ENCODE measurements at places on chromosomes 2 and 18.
A peak's percentile ranks its signal among the peaks of the same experiment; 100 is the strongest.

DNA sequence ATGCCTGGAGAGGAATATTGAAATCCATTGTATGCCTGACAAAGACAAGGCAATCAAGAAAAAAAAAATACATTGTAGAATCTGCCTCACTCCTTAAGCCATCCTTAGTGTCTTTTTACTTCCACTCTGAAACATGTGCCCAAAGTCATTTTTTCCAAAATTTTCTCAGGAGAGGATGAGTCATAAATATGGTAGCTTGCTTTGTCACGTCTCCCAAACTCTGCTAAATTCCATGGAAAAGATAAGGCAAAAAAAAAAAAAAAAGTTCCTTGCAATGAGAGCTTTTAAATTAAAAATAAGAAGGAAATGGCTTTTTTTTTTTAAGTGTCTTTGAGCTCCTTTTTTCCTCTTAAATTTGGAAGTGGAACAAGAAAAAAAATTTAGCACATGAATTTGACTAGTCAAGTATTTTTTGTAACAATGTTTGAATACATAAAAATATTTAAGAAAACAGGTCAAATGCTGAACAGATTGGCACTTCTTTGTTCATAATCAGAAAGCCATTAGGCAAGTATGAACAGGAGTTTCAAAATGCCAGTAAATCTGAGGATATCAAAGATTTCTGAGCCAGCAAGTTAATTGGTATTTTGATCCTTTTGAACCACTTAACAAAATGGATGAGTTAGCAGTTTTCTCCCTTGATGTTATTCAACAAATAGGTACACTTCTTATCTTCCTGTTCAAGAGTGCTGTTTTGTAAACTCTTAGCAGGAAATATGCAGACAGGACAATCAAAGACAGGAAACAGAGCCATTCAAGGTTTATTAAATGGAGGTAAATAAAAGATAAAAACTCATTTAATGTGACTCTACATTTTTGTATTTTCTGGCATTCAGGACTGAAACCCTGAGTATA lies 247.3 kb upstream of the SP5 start:
- DNase-seq, result peak; percentile 12

DNA sequence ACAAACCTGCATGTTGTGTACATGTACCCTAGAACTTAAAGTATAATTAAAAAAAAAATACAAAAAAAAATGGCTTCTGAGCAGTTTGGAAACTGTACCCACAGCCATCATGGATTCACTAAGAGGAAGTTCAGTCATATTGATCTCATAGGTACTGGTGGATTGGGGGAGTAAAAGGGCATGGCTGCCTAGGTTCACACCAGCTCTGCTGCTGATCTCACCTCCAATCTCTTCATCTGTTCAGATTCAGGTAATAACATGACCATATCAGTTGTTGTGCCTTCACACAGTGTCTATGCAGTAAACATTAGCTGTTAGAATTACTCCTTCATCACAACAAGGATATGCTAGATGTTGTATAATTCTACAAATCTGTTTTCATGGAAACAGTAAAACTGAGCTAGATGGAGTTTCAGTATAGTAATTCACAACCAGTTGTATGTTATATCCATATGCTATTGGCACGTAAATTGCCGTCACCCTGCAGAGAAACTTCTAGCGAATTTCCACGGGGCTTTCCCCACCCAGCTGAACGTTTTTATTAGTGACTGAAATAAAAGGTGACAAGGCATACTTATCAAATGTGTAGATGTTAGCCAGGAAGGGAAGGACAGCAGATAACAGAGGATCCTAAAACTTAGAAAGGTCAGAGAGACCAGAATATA lies 59.3 kb upstream of the ITM2C start:
- DNase-seq, result no peak

DNA sequence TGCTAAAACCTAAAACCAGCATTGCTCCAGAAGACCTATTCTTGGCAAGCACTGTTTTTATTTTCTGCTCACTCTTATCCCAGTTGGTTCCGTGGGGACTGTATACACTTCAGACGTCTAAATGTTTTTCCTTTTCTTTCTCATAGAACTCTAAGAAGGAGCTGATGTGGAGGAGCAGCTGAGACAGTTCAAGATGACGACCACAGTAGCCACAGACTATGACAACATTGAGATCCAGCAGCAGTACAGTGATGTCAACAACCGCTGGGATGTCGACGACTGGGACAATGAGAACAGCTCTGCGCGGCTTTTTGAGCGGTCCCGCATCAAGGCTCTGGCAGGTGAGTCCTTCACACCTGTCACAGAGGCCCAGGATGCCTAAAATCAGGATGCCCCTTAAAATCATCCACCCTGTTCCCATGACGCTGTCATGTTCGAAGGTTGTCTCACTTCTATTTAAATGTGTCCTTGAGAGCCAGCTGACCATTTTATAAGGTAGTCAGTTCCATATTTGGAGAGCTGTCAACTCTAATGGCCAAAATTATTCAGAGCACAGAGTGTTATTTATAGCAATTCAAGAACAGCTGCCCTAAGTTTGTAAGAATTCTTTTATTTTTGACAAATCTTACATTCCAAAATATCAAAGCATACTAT lies 70.2 kb downstream of the SPTBN1 start:
- DNase-seq, result no peak

DNA sequence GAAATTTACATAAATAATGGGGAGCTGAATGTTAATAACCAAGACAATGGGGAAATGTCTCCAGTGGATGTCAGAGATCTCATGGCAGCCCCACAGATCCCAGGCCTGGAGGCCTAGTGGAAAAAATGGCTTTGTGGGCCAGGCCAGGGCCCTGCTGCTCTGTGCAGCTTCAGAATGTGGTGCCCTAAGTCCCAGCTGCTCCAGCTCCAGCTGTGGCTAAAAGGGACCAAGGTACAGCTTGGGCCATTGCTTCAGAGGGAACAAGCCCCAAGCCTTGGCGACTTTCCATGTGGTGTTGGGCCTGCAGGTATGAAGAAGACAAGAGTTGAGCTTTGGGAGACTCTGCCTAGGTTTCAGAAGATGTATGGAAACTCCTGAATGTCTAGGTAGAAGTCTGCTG lies 658.2 kb downstream of the NUP35 start:
- no peak for DNase-seq

DNA sequence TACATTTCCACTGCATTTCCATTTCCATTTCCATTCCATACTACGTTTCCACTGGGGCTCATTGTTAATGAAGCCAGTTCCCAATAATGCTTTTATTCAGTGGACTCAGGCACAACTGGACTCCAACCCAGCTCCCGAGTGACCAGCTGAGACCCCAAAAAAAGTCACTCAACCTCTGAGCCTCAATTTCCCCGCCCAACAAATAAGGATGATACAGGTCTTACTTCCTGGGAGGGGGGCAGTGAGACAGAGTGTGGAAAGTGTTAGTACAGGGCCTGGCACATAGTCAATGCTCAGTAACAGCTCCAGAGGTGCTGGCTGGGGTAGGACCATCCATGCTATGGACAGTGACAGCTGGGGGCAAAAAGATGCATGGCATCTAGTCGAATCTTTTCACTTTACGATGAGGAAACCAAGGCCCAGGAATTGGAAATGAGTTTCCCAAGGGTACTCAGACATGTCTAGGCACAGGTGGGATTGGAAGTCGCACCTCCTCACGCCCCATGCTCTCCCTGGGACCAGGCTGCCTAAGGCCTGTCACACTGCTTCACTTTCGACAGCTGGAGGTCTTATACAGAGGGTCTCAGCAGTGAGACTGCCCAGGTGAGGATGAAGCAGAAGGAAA lies 226.5 kb downstream of the ANAPC1 start:
- DNase-seq, result no peak

DNA sequence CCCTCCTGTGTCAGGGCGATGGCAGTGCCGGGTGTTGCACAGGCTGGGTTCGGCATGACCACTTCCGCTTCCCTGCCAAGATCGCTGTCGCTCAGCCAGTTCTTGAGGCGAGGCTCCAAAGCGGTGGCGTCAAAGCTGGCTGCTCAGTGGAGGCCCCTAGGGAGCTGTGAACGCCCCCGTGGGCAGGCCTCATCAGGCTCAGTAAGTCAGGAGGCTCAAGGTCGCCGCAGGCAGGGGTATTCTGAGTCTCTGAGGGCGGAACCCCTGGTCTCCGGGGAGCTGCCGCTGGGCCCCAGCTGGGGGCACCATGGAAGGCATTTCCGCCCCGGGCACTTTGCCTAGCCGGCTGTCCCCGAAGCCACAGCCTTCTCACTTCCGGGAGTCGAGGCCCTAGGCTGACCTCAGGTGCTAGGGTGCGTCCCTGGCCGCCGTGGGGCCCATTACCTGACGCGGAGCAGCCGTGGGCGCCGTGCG lies 210.4 kb downstream of the SOCS6 start:
- DNase-seq, result no peak

DNA sequence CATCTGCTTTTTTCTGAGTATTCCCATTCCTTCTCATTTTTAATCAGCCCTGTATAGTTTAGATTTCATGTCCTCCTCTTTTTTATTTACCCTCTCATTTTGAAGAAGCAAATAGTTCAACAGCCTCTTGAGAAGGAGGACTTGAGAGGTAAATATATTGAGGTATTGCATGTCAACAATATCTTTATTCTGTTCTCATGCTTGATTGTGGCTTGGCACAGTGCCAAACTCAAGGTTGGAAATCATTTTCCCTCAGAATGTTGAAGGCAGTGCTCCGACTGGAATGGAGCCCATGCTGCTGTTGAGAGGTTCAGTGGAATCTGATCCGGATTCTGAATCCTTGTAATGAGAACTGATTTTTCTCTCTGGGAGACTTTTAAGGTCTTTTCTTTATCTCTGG lies 31.0 kb upstream of the GALNT3 start:
- DNase-seq, result peak; percentile 6

- no peak for DNase-seq
Observed at GRCh38 chr2:197179744-197180498, 130.7 kb downstream of the ANKRD44 start.

DNA sequence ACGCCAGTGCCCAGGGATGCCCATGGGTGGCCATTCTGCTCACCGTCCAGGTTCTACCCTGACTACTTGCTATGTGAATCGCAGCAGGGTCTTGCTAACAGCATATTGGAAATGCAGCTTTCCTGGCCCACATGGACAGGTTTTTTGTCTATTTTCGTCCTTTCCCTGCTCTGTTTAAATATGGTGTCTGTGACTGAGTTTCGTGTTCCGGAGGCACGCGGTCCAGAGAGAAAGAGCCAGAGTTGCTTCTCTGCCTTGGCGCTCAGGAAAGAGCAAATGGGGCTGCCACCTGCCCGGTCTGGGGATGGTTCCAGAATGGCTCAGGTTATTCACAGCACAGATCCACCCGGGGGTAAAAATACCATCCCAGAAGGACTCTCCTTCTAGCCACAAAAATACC lies 456.2 kb downstream of the BCL11A start:
- DNase-seq, result no peak

GRCh38 chr2:907706-908105 lies 42.9 kb upstream of the SNTG2 start:
- DNase-seq, result no peak

GRCh38 chr2:173159791-173160463 lies 84.3 kb downstream of the MAP3K20 start:
- no peak for DNase-seq

DNA sequence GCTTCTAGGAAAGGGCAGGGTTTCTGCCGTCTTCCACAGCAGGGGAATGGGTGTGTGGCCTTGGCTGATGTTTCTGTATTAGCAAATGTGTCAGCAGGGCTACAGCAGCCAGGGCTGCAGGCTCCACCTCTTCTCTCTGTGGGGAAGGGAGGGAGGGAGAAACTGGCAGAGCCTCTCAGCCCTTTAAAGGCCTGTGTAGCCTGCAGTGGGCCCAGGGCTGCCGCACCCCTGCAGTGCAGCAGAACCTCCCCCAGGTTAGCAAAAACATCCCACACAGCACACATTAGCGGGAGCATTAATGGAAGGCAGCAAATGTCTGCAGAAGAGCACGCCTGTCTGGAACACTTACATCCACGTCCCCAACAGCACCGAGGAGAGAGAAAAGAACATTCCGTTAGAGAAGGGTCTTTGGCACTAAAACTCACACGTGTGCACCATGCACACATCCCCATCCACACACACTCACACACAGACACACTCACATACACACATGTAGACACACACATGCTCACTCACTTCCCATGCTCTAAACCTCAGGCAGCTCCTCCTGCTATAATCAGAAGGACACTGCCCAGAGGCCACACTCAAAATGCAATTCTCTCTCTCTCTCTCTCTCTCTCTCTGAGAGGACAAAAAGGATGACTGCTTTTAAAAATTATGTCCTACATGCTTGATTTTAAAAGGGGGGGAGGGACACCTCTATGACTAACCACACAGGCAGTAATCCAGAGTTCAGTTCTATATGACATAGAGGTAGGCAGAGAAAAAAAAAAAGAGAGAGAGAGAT lies 24.1 kb downstream of the MRPL35 start:
- peak; percentile 72 for DNase-seq

DNA sequence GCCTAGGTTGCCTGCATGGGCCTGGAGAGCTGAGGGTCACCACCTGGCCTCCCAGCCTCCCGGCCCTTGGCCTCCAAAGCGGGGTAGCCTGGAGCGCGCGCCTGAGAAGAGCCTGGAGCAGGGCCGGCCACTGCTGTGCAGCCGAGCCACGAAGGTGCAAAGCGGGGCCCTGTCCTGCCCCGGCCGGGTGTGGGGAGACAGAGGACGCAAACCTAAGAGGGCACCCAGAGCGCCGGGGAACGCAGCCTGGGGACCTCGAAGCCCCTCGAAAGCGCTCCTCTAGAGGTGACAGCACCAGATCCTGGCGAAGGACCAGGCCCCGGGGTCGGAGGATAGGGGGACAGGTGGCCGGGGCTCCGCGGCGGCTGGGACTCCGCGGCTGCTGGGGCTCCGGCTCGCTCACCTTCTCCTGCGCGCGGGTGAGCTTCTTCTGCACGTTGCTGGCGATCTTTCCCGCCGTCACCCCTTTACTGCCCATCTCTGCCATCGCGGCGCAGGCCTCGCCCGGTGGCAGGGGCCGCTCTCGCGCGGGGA lies 430 bp downstream of the BIN1 start:
- no peak for DNase-seq

DNA sequence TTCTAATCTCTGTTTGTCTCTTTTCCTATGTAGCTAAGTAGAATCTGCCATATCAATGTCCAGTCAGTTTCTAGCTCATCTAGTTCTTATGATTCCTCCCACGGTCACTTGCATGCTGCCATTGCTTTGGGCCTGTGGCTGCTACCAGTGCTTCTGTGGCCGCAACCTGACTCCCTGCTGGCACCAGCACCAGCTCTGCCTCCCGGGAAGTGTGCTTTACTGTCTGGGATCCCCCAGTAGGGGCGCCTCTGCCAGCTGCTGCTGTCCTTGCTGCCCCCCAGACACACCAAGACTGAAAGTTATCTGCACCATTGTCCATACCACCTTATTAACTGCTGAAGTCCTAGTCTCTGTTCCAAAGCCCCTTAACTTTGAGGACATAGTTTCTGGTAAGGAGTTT lies 56.3 kb downstream of the RAPGEF4 start:
- no peak for DNase-seq

DNA sequence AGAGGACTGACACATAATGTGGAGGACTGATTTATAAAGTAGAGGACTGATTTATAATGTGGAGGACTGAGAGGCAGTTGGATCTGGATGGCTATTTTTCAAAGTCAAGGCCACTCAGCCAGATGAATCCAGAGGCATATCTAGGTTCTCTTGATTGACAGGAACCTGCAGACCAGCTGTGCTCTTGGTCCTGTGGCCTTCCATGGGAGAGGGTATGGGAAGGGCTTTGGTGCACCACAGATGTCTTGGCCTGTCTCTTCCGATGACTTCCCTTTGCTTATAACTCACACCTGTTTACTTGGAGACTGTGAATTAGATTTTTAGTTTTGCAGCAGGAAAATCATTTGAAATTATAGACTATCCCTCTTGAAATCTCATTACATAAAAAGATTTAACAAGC lies 32.3 kb downstream of the AGAP1 start:
- no peak for DNase-seq

GRCh38 chr2:201908901-201909300 lies 102.6 kb downstream of the CDK15 start:
- DNase-seq, result no peak

All from NCI-H1694 (cell line).